Stimulated activated CD8-positive, alpha-beta memory T cell treated with anti-CD3 and anti-CD28 coated beads, Interleukin-4, amount 100 ng/mL, for 4 hours (primary cell): ENCODE measurements at places on chromosomes 16 and 17.
A peak's percentile ranks its signal among the peaks of the same experiment; 100 is the strongest.

GRCh38 chr17:69809331-69809730 lies 265.7 kb upstream of the KCNJ16 start:
- no peak for DNase-seq

GRCh38 chr16:9429646-9430330 lies 338.3 kb downstream of the HAPSTR1 start:
- no peak for DNase-seq

- DNase-seq, result no peak
These were observed 45.2 kb downstream of the TMEM100 start for GRCh38 chr17:55677446-55677845.

- DNase-seq, result no peak
These were observed 502.2 kb upstream of the CA10 start for GRCh38 chr17:52660692-52661091.

- DNase-seq, result no peak
These were observed 102.6 kb upstream of the CREBBP start for GRCh38 chr16:3983081-3983520.

- DNase-seq, result no peak
These were observed 3.5 kb downstream of the GPATCH8 start for GRCh38 chr17:44499722-44500121.

DNA sequence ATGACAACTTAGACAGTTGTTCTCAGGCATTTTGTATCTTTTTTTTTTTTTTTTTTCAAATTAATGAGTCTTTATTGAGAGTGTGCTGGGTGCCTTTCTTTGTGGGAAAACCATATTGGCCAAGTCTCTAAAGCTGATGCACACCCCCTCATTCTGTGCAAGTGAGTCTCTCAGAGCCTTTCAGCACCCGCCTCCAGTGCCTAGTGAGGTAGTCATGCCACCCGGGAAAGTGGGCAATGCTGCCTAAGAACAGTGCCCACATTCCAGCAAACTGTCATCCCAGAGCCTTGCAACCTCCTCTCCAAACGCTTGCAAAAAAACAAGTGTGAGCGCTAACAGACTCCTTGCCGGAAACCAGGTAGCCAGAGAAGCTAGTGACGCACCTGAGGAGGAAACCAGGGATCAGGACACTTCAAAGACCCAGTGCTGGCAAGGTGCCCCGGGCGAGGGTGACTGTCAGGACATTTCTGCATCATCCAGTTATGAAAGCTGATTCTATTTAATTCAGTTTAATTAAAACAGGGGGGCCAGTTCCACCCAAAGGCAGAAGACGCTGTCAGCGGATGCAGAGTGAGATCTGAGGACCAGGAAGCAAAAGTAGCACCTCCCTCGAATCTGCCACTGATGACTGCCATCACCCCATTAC lies 34.9 kb downstream of the SMARCE1 start:
- DNase-seq, result no peak

DNA sequence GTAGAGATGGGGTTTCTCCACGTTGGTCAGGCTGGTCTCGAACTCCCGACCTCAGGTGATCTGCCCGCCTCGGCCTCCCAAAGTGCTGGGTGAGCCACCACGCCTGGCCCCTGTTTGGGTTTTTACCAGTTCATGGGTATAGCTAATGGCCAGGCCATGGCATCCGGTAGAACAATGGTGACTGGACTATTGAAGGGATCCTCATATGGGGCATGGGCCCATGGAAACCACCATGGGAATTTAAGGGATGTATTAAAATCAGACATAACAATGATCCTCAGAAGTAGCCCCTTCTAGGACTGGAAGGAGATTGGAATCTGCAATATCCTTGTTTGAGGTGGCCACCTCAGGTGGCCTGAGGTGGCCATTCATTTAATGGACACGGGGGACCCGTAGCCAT lies 17.5 kb upstream of the GUCY2D start:
- DNase-seq, result no peak

DNA sequence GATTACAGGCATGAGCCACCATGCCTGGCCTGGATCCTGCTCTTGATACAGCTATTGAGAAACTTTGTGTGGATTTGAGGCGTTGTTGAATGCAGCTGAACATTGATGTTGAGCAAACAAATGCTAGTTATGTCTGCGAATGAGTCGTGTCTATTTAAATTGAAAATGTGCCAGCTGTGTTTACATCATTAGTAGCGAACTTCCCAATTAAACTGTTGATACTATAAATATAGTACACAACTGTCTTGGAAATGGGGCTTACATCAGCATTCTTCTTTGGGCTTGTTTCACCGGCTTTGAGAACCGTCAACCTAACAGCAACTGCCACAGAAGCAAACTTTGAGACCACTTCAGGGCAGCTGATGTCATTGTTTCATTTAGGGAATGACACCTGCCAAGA lies 251.9 kb downstream of the RBFOX1 start:
- DNase-seq, result no peak

- no peak for DNase-seq
These were observed 147.0 kb downstream of the HS3ST4 start for GRCh38 chr16:25838724-25839186.

DNA sequence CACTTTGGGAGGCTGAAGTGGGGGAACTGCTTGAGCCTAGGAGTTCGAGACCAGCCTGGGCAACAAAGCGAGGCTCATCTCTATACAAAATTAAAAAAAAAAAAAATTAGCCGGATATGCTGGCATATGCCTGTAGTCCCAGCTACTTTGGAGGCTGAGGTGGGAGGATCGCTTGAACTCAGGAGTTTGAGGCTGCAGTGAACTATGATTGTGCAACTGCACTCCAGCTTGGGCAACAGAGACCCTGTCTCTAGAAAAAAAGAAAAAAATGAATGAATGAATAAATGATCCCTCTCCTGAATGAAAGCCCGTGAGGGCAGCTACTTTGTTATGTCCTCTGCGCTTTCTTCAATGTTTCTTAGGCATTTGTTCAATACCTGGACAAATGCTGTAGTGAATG lies 27.7 kb upstream of the DHX8 start:
- DNase-seq, result no peak

- DNase-seq, result no peak
These were observed 72.9 kb downstream of the KPNA2 start for GRCh38 chr17:68108313-68109000.

GRCh38 chr16:56608043-56608875 lies at the start of gene MT2A:
Gene MT2A (plus strand): TSS chr16:56608584. CDS start chr16:56608656, 72 bp downstream.
- DNase-seq, result peak; percentile 55

GRCh38 chr17:65355246-65355645 lies 206.2 kb downstream of the AXIN2 start:
- no peak for DNase-seq

DNA sequence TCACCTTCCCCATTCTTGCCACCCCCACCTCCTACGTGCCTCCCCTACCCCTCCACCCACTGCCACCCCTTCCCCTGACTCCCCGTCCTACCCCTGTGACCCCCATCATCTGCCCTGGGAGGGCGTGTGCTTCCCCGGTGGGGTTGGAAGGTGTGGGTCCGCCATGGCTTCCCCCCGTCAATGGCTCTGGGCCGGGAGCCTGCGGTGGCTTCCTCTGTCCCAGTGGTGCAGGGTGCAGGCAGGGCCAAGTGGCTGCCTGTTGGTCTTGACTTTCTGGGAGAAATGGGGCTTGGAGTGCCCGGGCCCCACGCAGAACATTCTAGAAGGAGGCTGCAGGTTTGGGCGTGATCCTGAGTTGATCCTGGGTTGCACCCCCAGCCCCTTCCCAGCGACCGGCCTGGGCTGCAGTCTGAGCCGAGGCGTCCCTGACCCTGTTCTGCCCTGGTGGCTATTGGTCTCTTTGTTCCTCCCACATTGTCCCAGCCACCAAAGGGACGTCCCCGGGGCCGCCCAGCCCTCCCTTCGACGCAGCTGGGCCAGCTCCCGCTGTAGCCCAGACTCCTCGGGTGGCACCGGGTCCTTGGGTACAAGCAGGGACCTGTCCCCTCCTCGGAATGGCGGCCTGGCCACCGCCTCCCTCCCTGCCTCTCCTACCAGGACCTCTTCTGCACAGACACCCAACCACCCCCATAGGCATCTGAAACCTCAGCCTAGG lies 25.7 kb downstream of the GSE1 start:
- DNase-seq, result no peak

GRCh38 chr16:17556276-17557052 lies 85.7 kb upstream of the XYLT1 start:
- DNase-seq, result no peak

GRCh38 chr16:10989559-10989958 lies 45.2 kb downstream of the CLEC16A start:
- no peak for DNase-seq

DNA sequence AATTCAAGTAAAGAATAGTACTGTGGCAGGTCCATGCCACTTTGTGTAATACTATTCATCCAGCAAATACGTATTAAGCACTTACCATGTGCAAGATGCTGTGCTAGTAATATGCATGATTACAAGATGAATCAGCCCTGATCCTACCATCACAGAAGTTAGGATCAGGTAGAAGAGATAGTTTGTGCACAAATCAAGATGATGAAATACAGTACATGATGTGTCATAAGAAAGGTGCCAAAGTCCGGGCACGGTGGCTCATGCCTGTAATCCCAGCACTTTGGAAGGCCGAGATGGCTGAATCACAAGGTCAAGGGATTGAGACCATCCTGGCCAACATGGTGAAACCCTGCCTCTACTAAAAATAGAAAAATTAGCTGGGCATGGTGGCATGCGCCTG lies 10.9 kb downstream of the COG4 start:
- DNase-seq, result no peak

DNA sequence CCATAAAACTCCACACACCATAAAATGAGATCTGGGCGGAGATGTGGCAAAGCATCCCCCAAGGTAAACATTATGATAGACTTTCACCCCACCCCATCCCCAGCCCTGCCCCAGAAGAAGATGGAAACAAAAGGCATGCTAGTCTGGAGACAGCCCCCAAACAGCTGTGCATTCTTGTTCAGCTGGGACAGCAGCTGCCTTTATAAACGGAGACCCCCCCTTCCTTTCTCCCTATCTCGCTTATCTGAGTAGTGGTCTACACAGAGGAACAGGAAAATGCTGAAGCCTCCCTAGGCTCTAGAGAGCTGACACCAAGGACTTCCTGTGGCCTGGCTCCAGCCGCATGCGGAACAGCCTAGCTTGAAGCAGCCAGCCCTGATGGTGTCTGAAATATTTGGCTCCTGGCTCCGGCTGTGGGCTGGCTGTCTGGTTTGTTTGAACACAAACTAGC lies 190.3 kb upstream of the ANKFN1 start:
- no peak for DNase-seq

DNA sequence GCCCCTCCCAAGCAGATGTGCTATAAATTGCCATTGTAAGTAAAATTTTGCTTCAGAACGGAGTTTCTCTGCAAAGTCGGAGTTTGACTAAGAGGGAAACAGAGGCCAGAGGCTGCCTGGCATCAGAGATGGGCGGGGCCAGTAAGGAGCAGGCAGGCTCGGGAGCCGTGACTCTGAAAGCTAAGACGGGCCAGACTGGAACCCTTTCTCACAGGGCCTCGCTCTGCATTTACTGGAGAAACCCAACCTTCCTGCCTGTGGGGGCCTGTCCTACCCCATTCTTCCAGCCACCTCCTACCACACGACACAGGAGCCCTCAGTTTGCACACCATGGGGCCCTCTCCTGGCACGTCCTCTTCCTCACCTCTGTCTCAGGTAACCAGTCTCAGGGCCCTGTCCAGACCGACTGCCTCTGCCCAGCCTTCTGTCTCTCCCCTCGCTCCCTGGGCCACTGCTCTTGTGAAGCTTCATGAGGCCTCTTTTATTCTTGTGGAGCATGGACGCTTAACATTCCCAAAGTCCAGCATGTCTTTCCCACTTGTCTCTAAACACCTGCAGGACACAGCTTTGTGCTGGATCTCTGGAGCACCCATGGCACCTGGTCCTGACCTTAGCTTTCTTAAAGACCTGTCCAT lies 48.4 kb upstream of the ACSF3 start:
- DNase-seq, result no peak

- no peak for DNase-seq
These were observed 183.2 kb downstream of the ZNF423 start for GRCh38 chr16:49672753-49673152.

GRCh38 chr16:58284469-58284868 lies 10.4 kb downstream of the PRSS54 start:
- no peak for DNase-seq

GRCh38 chr16:53968454-53968853 lies 264.5 kb downstream of the FTO start:
- no peak for DNase-seq

DNA sequence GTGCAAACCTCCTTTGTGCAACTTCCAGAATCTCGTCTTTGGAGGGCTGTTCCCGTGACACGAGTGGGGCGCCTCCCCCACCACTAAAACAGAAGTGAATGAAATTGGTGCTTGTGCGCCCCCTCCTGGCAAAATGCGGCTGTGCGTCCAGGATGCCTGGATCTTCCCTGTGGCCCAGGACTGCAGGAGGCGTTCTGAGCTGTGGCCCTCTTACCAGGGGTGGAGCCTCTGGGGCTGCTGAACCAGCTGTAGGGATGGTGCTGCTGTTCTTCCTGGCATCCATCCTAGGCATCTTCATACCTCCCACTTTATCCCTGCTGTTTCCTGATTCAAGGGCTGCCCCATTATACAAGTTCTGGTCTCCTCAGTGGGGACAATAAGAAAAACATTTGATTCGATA lies 18.5 kb upstream of the NAGLU start:
- peak; percentile 80 for DNase-seq

GRCh38 chr17:49835472-49835871 lies 12.4 kb downstream of the TAC4 start:
- DNase-seq, result no peak

GRCh38 chr16:6382924-6383459 lies 949.7 kb upstream of the RBFOX1 start:
- no peak for DNase-seq

DNA sequence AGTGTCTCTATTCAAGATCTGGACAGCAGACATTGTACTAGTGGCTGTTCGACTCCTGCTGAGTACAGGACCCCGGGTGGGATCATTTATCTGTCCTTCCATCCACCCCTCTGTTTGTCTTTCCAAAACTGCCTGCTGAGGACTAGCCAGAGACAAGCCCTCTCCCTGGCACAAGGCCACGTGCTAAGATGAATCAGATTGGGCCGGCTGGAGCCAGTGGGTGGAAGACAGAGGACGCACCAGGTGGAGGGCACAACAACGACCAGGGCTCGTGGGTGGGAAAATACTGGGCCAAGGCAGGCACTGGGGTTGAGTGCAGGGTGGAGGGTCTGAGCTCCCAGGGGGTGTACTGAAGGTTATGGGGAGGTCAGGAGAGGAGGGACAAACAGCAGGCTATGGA lies 1.4 kb upstream of the CA7 start:
- DNase-seq, result no peak

DNA sequence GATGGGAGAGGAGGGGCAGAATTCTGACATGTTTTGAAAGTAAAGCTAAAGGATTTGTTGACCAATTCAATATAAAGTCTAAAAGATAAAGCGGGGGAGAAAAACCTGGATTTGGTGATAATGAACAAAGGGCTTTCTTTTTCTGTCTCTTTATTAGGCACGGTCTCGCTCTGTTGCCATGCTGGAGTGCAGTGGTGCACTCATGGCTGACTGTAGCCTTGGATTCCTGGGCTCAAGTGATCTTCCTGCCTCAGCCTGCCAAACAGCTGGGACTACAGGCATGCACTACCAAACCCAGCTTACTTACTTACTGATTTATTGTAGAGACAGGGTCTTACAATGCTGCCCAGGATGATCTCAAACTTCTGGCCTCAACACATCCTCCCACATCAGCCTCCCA lies 7.5 kb downstream of the CDR2 start:
- no peak for DNase-seq
